ENCODE measurements at places on chromosomes 7 and 10.

- DNase-seq, result no peak
Measured at GRCh38 chr10:86013568-86013967, 353.0 kb downstream of the GRID1 start.

DNA sequence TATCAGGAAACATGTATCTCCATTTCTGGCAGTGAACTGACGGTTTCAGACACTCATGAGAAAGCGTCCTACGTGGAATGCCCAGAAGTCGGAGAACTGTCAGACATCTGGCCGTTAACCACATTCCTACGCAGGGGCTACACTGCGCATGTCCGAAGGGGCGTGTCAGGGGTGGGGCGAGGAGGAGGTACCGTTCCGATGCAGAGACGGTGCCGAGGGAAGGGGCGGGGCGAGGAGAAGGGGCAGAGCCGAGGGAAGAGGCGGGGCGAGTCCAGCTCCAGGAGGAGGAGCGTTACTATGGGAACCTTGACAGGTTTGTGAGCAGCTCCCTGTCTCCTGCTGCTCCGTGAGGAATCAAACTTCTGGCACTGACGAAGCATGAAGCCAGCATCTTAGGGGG is 366.9 kb upstream of the NUPR2 start:
- no peak for DNase-seq

GRCh38 chr10:88477343-88478085 is 105.6 kb downstream of the RNLS start:
- no peak for DNase-seq

DNA sequence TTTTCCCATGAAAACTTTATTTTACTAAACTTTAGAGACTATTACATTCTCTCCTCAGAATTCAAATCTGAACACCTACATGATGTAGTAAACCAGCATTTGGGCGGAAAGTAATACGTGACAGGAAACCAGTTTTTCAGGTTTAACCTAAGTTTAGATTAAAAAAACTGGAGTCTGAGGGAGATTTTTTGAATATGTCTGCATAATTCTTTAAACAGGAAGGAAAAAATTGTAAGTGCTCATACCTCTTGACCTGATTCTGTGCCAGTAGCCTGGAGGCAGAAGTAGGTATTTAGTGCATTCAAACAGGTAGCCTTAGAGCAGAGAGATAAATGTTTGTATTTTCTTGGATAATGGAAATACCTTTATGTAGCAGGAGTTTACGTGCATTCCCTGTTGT is 224.3 kb downstream of the MDFIC start:
- no peak for DNase-seq

DNA sequence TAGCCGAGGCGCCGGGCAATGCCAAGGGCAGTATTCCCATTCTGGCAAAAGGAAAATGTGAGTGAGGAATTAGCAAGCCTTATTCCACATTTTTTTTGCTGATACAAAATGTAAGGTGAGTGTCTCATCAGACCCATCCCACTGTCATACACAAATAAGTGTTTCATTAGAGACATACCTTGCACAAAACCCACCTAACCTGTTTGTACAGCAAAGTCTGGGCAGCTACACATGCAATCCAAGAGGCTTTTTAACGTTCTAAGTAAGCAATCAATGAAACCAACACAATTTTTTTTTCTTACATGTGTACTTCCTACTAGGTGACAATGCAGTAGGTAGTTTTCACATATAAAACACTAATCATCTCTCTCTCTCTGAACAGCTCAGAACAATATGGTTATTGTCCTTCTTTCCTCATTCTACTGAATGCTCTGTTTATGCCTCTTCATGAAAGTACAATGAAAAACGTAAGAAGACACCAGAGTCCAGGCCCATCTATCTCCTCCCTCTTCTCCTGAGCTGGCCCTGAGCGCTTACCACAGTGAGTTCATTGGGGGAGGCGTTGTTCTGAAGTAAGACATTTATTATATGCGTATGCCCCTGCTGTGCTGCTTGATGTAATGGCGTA is 217.2 kb downstream of the ANK3 start:
- no peak for DNase-seq

DNA sequence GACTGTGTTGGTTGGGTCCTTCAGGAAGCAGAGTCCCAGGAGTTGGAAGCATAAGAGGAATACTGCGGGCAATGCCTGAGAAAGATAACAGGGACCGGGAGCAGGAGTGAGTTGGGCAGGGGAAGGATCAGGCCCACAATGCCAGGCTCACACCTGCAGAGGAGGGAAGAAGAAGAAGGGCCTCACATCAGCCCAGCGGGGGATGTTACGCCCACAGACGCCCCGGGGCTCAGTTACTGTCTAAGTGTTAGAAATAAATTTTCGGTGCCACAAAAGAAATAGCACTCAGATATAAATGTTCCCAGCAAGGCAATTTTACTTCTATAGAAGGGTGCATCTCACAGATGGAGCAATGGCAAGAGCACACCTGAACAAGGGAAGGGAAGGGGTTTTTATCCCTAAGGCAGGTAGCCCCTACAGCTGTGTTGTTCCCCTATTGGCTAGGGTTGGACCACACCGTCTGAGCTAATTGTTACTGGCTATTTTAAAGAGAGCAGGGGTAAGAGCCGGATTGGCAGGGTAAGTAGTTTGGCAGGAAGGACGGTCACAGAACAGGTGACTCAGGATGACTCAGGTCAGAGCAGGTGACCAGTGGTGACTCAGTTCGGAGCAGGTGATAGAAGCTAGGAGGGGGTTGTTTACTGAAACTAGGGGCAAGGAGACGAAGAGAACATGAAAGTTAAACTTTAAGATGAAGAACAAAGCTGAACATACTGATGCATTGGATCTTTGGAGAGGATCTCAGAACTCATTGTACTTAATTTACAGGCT is at the start of gene NOS3:
TSS of gene NOS3 (plus strand) at position 602 of the 771 bp plus-strand sequence. CDS start 2,787 bp downstream, outside the sequence.
- DNase-seq, result no peak

GRCh38 chr10:71864911-71865361 is 13.9 kb upstream of the PSAP start:
- peak; percentile 58 for DNase-seq

DNA sequence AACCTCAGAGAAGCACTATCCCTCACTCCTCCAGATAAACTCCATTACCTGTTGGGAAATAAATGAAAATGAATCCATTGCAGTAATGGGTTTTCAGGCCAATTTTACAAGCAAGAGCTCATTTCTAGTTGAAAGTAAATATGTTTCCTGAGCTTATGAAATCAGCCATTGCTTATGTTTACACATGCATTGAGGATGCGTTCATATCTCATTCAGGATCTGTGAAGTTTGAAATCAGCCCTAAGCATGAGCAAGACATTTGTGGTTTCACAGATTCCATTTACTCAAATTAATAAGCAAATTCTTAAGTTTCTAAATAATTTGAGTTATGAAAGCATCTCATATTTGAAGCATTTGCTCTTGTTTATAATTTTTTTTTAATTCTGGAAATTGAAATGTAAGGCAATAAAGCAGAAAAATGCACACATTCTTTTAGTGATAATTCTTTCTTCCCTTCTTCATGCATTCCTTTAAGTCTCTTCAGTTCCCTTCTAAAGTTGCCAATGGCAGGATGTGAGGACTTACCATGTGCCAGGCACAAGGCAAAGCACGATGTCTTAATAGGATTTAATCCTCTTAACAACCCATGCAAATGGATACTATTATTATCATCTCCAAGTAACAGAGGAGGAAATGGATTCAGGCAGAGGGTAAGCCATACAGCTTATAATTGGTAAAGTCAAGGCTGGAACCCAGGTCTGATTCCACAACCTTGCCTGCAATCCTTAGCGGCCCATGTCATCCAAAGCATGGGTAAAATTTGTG is 35.0 kb upstream of the CTTNBP2 start:
- DNase-seq, result peak; percentile 23

DNA sequence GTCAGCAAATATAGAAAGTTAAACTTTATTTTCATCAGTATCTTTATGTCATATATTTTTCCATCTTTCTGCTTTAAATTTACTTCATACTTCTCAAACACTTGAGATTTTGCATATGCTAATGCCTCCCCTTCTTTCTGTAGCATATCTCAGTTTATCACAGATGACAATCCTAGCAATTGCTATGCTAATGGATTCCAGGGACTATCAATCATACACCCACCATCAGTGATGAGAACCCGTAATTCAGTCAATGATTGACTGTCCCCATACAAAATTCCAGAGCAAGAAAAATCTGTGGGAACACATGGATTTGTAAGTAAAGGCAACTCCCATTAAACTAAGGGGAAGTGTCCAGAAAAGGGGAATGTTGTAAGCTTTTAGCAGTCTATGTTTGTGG is 432.4 kb upstream of the SEMA3D start:
- no peak for DNase-seq

DNA sequence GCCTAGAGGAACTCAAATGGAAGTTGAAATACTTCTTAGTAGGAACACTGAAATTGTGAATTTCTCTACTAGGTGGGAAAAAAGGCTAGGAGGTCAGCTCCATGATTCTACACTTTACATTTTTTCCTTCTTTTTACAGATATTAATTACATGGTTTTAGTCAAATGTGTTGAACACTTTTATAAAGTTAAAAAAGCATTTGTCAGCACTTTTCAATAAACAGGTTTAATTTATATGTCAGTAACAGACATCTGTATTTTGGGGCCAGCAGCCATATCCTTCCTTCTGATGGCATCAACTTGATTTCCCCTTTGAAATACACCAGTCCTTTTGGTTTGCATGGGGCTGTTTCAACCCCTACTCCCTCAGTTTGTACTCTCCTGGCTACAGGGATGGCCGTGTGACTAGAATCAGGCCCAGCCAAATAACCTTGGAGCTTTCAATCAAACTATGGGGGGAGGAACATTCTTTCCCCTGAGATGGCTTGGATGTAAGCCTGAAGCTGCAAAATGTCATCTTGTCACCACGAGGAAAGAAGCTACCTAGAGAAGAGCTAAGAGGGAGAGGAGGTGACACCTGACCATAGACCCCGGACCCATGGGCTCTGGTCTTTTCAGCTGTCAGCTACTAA is 171.0 kb upstream of the NEBL start:
- DNase-seq, result no peak

- DNase-seq, result peak; percentile 21
Measured at GRCh38 chr7:20158684-20159083, 58.5 kb downstream of the MACC1 start.

- DNase-seq, result no peak
Measured at GRCh38 chr7:77328669-77329068, 87.5 kb downstream of the GSAP start.

- DNase-seq, result no peak
Measured at GRCh38 chr10:33482486-33482885, 148.0 kb upstream of the NRP1 start.

DNA sequence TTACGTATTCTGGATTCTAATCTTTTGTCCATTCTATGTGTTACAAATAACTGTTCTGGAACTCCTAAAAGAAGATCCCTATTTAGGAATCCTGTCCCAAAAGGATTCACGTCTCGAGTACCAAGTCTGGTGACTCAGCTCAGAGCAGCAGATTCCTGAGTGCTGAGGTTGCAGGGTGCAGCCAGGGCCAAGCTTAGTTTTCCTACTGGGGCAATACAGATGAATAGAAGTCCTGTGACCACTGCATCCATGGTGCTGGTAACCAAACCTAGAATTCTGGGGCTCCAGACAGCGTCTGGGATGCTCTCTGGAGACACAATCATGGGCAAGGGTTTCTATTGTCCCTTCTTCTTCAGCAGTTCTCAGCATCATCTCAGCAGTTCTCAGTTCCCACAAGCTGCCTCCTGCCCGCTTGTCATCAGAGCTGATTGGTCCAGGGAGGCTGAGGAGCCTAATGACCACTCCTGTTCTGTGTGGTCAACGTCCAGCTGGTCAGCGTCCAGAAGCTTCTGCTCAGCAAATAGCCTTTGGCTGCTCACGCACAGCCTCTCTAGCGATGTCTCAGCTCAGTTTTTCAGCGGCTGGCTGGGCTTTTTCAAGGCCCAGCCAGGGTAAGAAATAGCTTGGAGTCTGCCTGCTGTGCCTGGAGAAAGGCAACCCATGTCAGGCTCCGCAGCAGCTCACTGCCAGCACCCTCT is 50.4 kb upstream of the C7orf33 start:
- peak; percentile 27 for DNase-seq

DNA sequence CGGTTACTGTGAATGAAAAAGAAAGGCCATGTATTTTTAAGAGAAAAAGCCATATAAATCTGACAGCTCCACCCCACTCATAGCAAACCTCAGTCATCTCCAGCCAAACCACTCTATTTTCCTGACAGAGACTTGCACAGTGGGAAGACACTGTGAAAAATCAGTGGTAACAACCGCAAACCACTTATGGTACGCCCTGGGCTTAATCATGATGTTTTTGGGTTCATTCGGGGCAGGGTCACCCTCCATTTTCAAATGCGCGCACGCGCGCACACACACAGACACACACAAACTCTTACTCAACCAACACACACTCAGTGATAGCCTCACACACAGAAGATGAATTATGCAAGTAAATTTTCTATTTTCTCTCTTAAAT is 82.1 kb upstream of the HPS1 start:
- DNase-seq, result no peak

All from fibroblast of villous mesenchyme (primary cell).